Stimulated activated CD8-positive, alpha-beta memory T cell treated with anti-CD3 and anti-CD28 coated beads, Interleukin-4, amount 100 ng/mL, for 1 hour (primary cell): ENCODE measurements at places on chromosomes 6 and 20.

GRCh38 chr6:106702046-106702445 is 72.7 kb downstream of the QRSL1 start:
- DNase-seq = no peak

- no peak for DNase-seq
Measured at GRCh38 chr6:20279051-20279450, 66.8 kb upstream of the MBOAT1 start.

DNA sequence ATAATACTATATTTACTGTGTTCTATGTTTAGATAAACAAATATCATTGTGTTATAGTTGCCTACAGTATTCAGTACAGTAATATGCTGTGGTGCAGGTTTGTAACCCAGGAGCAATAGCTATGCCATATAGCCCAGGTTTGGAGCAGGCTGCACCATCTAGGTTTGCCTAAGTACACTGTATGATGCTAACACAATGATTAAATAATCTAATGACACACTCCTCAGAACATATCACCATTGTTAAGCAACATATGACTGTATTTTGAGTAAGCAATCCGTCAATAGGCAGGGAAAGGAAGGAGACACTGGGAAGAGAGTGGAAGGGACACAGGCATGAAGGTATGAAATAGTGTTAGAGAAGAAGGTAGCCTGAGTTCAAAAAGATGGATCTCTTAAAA is 369.9 kb downstream of the PKHD1 start:
- no peak for DNase-seq

GRCh38 chr20:46228670-46229069 is 79.6 kb downstream of the CDH22 start:
- no peak for DNase-seq

DNA sequence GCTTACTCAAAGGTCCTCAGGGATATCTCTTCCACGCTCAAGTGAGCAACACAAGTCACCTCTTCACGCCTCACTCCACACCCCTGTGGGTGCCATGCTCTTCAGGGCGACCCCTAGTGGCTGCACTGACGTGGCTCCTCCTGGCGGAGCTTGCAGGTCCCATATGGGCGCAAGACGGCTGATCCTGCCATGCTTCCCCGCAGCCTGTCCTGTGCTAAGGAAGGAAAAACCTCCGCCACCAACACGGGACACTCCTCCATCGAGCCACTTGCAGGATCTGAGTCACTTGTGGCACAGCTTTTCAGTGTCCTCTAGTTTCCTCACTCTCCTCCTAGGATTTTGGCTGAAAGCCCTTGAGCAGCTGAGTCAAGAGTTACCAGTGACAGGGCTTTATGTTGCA is 90.7 kb downstream of the KHDC1L start:
- no peak for DNase-seq

DNA sequence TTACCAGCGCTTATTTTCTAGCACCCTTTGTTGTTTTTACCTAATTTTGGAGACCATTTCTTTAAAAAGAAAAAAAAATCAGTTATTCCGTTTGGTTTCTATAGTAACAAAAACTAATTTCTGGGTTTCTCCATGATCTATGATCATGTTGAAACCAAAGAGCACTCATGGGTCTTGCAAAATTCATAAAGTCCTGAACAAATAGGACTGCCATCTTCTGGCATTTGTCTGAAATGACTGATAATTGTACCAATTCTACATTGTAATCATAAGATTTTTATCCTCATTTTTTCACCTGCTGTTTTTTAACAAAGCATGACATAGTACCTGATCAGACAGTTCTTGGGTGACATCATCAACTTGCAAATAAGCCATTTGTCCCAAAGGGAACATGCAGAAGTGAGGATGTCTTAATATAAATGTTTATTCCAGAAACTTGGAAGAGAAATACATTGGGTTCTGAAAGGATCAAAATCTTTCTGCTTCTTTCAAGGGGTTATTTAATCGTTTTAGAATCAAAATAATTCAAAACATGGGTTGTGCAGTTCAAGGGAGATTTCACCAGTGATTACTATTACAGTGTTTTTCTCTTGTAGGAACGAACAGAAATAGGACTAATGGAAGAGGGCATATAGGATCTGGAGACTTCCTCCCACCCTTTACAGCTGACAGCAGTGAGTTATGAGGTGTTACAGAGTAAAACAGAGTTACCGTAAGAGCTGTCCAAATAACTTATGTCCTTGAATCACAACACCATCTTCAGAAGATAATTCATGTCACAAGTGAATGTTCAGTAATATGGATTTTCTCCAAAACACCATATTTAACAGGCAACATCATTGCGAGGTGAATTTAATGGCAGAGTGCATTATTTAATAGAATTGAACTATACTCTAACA is 87.1 kb upstream of the GJE1 start:
- no peak for DNase-seq

- no peak for DNase-seq
Measured at GRCh38 chr20:52974179-52974594, 2.0 kb downstream of the TSHZ2 start.

DNA sequence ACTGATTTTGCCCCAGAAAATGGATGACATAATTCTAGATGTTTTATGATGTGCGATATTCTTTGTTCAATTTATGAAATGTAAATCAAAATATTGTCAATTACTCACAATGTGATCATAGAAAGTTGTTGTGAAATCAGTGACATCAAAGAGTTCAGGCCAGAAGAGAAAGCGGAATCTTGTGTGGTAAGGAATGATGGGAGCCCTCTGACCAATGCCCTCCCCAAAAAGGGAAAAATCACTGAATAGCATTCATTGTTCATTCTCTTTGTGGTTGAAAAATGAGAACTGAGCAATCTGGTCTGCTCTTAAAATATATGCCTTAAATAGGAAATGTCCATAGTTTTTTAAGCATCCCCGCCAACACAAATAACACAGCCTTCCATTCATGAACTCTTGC is 247.1 kb upstream of the GRIK2 start:
- DNase-seq = no peak

DNA sequence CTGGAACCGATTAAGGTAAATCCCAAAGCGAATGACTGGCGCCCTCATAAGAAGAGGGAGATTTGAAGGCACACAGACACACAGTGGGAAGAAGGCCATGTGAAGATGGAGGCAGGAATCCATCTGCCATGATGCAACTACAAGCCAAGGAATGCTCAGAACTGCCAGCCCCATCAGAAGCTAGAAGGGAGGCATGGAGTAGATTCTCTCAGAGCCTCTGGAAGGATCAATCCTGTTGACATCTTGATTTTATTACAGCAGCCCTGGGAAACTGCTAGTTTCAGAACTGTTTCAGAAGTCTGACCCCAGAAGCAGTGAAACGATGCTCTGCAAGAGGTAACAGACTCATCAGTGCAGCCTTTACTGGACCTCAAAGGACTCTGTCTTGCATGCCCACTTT is 103.5 kb upstream of the GPR6 start:
- no peak for DNase-seq

GRCh38 chr6:117034547-117034946 is 157.5 kb downstream of the RFX6 start:
- no peak for DNase-seq

GRCh38 chr6:133099573-133099972 is 141.6 kb upstream of the EYA4 start:
- DNase-seq = no peak

DNA sequence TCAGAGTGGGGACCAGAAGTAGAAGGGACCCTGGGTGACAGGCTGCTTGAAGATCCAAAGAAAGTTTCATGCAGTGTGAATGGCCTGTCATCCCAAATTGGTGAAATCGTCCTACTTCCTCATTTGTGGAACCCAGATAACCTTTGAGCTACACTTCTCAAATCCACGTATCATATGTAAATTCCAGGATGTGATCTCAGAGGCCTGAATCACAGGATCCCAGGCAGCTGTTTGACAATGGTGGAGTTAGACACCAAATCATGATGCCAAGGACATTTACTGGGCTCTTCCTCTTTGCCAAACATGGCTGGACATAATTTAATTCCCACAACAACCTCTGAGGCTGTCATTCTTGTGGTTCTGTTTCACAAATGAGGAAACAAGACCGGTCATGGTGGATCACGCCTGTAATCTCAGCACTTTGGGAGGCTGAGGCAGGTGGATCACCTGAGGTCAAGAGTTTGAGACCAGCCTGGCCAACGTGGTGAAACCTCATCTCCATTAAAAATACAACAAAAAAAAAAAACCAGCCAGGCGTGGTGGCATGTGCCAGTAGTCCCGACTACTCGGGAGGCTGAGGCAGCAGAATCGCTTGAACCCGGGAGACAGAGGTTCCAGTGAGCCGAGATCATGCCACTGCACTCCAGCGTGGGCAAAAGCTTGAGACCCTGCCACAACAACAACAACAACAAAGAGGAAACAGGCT is 39.9 kb upstream of the TTPAL start:
- DNase-seq = no peak
